Bronchial epithelial cell (primary cell): ENCODE measurements at places on chromosomes 6 and 20. TPM values are rescaled to one million over a fixed set of nuclear protein-coding genes. Genes with fewer than 3 reads are reported as not detected.
A peak's percentile ranks its signal among the peaks of the same experiment; 100 is the strongest.

DNA sequence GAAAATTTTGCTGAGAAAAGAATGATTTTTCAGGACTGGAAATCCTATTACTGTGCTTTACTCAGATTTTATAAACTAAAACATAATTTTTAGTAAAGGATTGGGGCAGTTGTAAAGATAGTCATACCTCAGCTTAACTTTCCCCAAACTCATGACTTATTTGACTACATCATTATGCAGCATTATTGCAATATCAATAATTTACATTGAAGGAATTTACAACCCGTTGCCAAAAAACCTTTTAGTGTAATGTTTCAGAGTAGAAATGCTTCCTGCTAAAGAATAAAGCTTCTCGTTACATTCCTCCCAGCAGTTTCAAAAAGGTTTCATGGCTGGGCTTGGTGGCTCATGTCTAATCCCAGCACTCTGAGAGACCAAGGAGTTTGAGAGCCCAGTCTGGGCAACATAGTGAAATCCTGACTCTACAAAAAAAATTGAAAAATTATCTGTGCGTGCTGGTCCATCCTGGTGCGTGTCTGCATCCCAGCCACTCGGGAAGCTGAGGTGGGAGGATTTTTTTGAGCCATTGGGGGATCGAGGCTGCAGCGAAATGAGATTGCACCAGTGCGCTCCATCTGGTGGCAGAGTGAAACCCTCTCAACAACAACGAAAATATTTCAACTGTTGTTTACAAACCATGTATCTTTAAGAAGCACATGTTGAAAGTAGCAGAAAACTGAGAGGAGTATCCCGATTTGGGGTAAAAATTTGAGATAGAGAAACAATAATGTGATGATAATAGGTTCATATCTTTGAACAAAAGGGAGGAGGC lies 4.4 kb downstream of the AMD1 start:
- DNase-seq = peak; percentile 30

DNA sequence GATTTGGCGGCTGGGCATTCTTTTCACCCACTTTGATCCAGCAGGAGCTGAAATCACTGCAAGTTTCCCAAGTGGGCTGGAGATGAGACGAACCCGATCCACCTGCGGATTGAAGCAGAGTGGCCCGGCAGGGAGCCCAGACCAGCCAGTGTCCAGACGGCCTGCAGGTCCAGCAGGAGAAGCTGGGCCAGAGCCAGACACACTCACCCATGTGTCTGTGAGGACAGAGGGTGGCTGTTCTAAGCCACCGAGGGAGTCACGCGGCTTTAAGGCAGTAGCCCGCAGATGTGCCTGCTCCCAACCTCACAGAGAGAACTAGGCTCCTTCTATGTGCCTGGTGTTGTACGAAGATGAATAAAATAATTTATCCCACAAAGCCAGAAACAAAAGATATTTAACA lies 200.7 kb downstream of the WDR27 start:
- no peak for DNase-seq

DNA sequence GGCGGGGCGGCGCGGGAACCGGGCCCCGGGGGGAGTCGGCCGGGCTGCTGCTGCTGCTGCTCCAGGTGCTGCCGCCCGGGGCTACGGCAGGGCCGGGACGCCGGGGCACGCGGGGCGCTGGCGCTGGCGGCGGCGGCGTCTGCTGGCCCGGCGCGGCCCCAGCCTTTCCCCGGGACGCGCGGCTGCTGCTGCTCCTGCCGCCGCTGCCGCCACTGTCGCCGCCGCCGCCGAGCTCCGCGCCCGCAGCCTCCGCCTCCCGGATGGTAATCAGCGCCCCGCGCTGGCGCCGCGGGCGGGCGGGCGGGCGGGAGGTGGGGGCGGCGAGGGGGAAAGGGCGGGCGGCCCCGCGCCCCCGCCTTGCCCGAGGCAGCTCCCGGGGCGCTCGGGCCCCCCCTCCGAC lies 306 bp downstream of the EBF4 start:
- DNase-seq = no peak

- no peak for DNase-seq
Measured at GRCh38 chr20:62759981-62760431, 36.3 kb upstream of the MRGBP start.

Gene ATP9A
- 22.7 and 26.3 TPM in 2 replicates for total RNA-seq

DNA sequence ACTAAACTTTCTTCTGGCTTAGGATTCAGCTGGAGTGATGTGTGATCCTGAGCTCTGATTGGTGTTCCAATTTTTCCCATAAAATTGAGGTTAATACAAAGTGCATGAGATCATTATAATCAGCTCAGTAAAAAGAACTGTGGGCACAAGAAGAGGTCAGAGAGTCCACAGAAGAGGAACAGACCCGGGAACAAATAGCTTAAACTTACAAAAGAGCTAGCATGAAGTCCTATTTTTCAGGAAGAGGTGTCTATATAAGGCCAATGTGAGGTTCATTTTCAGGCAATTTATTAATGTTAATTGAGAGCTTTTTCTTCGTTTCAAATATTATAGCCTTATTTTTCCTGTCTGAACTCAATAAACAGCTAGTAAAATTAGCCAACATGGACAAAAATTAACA lies 26.9 kb upstream of the STX11 start:
- no peak for DNase-seq

Gene APCDD1L
- under 0.01 TPM in 1 of 2 replicates, not detected in the other for total RNA-seq

DNA sequence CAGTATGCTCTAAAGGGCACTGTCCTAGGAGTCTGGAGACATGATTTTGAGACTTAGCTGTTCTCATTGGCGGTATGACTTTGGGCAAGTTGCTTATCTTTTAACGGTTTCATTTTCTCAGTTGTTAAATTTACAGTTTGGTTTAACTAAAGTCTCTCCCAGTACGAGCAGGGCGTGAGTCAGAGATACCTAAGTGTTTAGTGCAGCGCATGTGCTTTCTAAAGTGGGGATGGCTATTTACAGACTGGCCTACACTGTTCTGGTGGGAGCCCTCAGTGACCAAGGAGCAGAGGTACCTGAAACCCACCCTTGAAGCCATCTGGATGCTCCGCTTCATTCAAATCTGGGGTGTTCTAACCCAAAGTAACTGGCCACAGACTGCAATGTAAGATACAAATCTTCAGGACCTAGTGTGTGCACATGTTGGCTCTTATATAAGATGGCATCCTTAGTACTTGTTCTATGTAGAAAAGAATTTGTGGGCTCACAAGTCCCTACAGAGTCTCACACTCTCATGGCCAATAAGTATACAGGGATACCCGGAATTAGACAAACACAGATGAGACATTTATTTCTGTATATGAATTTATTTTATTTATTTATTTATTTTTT lies 10.7 kb downstream of the MSH5 start:
- DNase-seq = no peak

- no peak for DNase-seq
Measured at GRCh38 chr6:26555505-26556262, 17.5 kb downstream of the HMGN4 start.

GRCh38 chr6:22298475-22298890 lies 1.6 kb upstream of the PRL start:
- peak; percentile 31 for DNase-seq

- DNase-seq = no peak
Measured at GRCh38 chr6:165200178-165200577, 109.2 kb downstream of the C6orf118 start.

Gene PLN
- not detected in 2 replicates for total RNA-seq

Gene TRAPPC3L
- not detected in 2 replicates for total RNA-seq

Gene PNPLA1
- total RNA-seq = 0.26 and 1.2 TPM in 2 replicates

DNA sequence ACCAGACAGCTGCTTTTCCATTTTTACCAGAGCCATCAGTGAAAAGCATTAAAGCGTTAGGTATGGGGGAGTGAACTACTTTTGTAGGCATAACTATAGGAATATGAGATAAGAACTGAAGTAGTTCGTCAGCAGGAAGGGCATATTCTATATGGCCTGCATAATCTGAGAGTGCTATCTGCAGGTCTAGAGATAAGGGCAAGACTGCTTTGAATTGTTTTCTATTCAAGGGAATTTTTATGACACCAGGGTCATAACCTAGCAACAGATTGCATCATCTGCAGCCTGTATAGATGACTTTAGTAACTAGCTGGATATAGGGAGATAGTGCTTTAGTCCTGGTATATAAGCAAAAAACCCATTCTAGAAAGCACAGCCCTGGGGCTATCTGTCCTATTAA lies 437.3 kb upstream of the HTR1E start:
- DNase-seq = no peak

GRCh38 chr6:155125906-155126305 lies 130.8 kb downstream of the TIAM2 start:
- DNase-seq = no peak

DNA sequence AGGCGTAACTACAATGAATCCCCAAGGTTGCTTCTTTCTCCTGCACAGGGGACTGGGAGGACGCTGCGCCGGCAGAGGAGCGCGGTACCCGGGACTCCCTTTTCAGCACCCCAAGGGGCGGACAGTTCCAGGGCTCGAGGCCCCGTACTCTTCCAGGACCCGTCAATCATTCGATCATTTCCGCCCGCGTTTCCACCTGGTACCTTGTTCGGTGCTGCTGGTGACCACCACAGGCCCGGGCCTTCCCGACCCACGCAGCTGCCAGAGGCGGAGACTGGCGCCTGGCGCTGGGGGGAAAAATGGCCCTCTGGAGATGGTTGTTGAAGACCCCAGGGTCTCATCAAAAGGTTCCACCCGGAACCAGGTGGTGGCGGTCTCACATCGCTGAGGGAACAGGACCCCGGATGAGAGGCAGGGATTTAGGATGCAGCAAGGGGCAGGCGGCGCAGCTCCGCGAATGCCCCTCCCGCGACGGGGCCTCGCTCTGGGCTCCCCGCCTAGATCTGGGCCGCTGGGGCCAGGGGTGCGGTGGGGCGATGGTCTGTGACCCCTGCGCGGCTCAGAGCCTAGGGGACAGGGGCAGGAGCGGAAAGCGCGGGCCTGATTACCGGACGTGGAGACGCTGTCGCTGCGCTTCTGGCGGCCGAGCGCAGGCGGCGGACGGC lies 744 bp downstream of the VSX1 start:
- no peak for DNase-seq

DNA sequence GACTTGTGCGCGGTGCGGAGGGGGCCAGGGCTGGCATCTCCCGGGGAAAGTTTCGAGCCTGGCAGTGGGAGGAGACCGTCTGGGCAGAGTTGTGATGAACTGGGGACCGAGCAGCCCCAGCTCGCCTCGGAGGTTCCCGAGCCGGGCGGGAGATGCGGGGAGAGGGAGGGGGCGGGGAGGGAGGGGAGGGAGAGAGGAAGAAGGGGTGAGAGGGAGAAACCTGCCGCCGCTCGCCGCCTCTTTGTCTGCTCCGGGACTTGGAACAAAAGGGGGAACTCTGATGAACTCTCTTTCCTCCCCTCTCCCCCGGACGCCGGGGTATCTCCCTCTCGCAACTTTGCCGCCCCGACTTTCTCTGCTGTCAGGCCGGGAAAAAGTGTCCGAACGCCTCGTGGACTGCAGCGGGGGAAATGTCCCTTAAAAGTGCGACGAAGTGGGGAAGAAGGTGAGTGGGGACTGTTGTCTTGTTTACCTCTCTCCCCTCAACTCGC lies 72.7 kb downstream of the SOX4 start:
- DNase-seq = no peak

DNA sequence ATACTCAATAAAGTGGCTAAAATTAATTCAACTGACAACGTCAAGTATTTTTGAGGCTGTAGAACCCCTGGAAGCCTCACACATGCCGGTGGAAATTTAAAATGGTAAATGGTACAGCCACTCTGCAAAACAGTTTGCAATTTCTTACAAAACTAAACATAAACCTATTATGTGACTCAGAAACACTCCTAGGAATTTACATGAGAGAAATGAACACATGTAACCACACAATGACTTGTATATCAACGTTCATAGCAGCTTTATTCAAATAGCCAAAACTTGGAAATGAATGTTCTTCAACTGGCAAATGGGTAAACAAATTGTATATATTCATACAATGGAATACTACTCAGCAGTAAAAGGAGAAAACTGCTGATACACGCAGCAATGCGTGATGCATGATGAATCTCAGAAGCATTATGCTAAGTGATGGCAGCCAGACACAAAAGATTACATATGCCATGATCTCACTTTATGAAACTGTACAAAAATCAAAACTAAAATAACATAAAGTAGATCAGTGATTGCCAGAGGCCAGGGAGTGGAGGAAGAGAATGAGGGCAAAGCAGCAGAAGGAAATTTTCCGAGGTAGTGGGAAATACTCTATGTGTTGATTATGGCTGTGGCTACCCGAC lies 112.5 kb downstream of the FAM50B start:
- no peak for DNase-seq

DNA sequence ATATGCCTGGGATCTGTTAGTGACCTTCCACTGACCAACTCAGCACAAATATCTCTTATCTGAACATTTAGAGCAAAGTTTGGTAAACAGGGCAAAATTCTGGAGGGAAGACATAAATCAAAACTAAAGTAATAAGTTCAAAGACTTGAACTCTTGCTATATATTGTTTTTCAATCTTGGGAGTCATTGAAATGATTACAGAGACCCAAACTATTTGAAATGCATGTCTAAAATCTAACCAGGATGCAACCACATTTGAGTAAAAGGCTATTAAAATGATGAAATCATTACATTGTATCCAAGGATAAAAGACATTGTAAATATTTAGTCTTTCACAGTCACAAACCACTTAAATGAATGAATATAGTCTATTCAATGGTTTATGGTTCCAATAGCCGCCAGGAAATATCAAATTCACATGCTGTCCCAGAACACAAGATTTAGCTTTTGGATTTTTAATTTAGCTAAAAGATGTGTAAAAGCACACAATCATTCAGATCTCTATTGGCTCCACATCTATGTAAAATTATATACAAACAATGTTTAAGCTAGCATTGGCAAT lies 256.6 kb upstream of the EPHA7 start:
- no peak for DNase-seq

Gene SLPI
- 854 and 2,253 TPM in 2 replicates for total RNA-seq

Gene IP6K3
- under 0.01 and 0.13 TPM in 2 replicates for total RNA-seq

Gene CPNE5
- not detected in 2 replicates for total RNA-seq

DNA sequence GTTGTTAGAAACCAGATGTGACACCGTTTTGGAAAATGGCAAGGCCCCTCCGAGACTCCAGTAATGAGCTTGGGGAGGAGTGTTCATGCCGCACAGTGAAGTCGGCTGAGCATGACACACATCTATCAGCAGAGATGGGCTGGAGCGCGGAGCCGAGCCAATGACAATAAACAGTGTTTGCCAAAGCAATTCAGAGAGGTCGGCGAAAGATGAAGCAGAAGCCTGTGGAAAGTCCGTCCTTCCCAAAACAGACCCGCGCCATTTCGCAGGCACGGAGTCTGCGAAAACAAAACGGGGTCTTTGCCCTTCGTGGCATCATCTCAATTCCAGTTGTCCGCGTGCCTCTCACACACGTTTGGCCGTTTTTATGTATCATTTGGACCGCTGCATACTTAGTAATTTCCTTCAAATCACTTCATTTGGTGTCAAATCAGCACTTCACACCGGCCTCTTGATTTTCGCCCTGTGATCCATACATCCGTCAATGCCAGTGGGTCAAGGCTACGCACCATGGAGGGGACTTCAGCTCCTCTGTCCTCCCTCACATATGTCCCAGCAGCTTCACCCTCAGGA lies 71.3 kb downstream of the SULF2 start:
- no peak for DNase-seq

DNA sequence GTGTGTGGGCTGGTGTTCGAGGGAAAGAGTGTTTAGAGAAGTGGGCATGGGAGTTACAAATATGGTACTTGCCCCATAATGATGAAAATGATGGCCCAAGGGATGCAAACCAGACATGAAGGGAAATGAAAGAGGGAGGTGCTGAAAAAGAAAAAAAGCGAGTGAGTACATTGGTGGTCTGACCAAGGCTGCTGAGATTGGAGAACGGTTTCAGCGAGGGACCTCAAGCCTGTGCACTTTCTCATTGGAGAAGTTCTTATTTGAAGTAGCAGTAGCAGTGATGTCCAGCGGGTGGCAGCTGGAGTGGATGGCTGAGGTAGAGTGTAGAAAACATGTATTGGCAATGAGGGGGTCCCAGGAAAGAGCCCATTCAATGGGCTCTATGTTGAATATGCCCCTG lies 54.8 kb downstream of the TNFAIP3 start:
- no peak for DNase-seq

Gene CDKAL1
- total RNA-seq = 13.4 and 16.9 TPM in 2 replicates
